GF-D8 (cell line): ENCODE measurements at places on chromosomes 16 and 17.

DNA sequence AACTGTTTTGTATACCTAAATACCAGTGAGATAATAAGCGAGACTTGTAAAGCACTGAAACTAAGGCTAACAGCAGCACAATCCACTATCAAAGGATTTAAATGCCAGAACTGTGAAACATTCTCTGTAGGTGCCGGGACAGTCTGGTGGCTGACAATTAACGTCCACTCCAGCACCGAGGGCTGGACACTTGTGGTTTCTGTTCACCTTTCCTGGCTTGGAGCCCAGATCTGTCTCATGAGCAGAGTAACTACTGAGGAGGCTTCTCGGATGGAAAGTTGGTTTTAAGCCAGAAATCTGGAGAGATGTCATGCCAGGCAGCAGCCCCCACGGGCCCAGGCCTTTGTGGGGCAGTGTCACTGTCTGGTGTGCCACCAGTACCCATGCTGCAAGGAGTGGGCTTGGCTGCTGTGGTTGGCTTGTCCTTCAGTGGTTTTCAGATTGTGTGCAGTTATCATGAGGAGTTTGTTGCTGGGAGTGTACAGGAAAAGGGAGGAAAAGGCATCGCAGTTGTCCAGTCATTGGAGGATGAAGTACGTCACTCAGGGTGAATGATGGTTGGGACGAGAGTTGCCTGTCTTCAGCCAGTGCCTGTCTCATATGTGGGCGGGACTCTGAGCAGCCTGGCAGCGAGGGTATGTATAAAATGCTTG is 35.5 kb downstream of the UBN1 start:
- DNase-seq, result no peak

DNA sequence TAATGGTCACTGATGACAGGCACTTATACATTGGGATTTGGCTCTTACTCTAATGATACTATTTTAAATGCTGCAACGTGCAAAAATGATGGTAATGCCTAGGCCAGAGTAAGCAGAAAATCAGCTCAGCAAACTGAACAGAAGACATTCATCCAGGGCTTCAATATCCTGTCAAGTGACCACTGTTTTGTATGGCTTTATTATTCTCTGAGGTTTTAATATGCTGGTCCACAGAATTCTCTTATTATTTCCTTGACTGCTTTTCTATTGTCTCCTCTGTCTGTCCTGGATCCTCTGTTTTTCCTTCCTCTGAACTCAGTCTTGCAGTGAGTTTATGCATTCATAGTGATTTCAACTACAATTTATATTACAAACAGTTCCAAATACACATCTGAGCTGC is 90.8 kb upstream of the PMFBP1 start:
- DNase-seq, result no peak

DNA sequence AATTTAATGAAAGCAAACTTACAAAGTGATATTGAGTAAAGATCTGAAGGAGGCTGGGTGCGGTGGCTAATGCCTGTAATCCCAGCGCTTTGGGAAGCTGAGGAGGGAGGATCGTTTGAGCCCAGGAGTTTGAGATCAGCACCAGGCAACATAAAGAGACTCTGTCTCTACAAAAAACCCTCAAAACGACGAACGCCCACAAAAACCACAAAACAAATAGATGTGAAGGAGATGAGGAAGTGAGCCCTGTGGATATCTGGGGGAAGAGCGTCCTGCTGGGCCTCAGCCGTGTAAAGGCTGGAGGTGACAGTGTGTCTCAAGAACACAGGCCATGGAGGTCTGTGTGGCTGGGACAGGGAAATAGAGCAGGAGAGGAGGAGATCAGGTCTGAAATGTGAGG is 68.8 kb downstream of the ITFG1 start:
- DNase-seq, result peak; percentile 77

DNA sequence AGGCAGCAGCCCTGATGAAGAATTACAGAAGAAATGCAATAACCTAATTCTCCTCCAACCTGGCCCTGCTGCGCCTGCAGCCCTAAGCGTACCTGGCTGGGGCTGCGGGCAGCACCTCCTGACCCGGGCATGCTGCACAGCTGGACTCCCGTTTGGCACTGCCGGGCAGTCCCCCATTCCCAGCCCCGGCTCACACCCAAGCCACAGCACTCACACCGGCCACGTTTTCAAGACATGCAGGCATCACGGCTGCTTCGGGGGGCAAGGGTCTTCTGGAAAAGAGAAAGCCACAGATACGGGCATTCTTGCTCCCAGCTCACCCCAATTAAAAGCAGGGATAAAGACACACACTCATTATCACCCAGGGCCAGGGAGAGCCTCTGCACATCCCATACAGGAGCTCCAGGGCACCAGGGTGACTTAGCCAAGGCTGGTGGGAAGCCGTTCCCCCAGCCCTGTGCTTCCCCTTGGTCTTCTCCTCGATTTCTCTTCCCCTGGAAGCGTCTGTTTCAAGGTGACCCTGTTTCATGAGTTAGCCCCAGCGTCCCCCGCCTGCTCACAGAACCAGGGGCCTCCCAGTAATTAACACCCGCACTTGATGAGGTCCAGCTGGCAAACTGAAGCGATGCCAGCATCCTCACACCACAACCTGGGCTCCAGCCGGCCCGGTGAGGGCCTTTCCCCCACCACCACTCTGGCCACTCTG is 216.7 kb downstream of the C16orf78 start:
- DNase-seq, result no peak

GRCh38 chr16:11629071-11630030 is 38.9 kb upstream of the SNN start:
- peak; percentile 70 for DNase-seq

DNA sequence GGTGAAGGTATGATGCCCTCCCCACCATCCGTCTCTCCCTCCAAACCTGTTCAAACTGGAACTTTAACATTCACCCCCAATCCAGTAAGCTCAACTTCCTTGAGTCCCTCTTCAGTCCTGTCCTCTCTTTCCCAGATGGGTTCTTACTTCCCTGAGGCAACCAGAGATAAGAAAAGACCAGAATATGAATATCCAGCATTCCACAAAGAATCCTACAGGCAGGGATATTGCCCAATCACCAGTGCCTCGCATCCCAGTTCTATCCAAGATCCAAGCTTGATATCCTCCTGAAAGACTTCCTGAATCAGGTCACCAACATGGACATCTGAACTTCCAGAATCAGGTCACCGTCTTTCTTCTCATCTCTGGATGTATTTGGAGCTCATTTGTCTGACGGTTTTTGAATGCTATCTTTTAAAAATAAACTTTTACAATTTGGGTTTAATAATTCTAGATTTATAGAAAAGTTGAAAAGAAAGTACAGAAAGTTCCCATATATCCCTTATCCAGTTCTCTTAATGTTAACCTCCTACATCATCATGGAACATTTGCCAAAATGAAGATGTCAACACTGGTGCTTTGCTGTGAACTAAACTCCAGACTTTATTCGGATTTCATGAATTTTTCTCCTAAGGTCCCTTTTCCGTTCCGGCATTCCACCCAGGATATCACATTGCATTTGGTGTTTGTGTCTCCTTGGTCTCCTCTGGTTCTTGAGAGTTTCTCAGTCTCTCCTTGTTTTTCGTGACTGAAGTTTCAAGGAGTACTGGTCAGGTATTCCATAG is 13.7 kb upstream of the COL1A1 start:
- no peak for DNase-seq

DNA sequence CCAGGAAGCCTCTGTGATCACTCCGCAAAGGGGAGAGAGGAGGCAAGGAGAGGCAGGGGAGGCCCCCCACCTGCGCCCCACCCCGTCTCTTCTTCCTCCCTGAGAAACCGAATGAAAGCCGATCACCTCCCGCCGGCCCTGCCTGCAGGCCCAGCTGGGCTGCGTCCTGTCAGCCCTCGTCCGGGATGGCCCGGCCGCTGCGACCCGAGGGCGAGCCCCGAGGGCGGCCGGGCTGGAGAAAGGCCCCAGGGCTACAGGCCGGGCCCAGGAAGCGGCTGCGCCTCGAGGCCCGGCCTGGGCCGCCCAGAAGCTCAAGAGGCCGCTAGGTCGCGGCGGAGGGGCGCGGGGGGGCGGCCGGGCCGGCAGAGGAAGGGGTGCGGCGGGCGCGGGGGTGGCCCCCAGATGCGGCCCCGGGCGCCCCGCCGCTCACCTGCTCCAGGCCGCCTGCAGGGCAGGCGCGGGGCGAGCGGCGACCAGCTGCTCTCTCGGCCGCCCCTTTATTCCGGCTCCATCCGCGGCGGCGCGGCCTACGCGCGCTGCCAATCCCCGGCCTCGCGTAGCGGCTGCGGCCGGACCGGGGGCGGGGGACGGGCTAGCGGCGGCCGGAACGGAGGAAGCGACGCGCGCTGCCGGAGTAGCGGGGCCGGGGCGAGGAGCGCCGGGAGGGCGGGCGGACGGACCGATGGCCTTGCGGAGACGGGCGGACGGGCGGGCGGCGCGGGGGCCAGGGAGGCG is at the start of gene ZNF319:
ZNF319 (minus strand) TSS at position 702 of the 735 bp plus-strand sequence. CDS start 2,407 bp downstream, outside the sequence.
- DNase-seq, result no peak

DNA sequence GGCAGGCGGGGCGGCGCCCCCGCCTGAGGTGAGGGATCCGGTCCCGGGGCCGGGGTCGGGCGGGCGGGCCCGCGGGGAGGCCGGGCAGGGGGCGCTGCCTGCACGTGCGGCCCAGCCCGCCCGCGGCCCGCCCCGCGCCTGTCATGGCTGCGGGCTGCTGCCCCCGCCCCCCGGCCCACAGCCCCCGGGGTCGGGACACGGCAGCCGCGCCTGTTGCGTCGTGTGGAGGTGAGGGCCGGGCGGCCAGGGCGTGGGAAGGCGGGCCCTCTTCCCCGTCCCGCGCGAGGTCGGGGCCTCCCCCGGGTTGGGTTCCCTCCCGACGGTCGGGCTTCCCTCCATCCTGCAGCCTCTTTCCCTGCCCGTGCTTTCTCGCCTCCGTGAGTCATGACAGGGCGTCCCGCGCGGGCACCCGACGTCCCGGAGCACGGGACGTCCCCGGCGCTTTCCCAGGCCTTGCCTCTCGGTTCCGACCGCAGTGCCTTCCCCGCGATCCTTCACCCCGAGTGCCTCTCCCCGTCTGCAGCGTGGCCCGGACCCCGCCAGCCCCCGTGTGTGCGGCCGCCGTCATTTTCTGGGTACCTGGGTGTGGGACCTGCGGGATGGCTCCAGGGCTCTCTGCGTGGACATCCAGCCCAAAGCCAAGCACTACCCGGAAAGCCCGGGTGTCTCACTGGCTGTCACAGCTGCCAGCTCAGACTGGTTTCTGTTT is 76.7 kb downstream of the CHD9 start:
- no peak for DNase-seq
